ENCODE measurements at places on chromosomes 11 and 22. TPM values are rescaled to one million over a fixed set of nuclear protein-coding genes. Genes with fewer than 3 reads are reported as not detected.

The MAML2 gene
- 20.9 TPM for total RNA-seq

The SCGB2A2 gene
- total RNA-seq, result not detected

The CHEK2 gene
- total RNA-seq, result 8.3 TPM

The MRGPRX4 gene
- total RNA-seq, result not detected

The IGLL1 gene
- not detected for total RNA-seq

The TRIM6 gene
- 5.1 TPM for total RNA-seq

The MUC2 gene
- total RNA-seq, result not detected

The CD6 gene
- total RNA-seq, result not detected

The VSIG2 gene
- not detected for total RNA-seq

The OR8D1 gene
- not detected for total RNA-seq

The APOA4 gene
- total RNA-seq, result not detected

The PHRF1 gene
- 30.7 TPM for total RNA-seq

The BCO2 gene
- total RNA-seq, result 1.4 TPM

The SYT8 gene
- 0.07 TPM for total RNA-seq

The CCDC15 gene
- total RNA-seq, result 1.3 TPM

The ZNF280B gene
- 0.13 TPM for total RNA-seq

The OR52E8 gene
- total RNA-seq, result not detected

The SWAP70 gene
- total RNA-seq, result 46.0 TPM

The KRTAP5-7 gene
- total RNA-seq, result not detected

The MYBPC3 gene
- not detected for total RNA-seq
